ENCODE measurements at places on chromosomes 11 and 22.
A peak's percentile ranks its signal among the peaks of the same experiment; 100 is the strongest.

- no peaks in the 10 kb centered on the region for H3K4me1 ChIP-seq
- DNase-seq: no peak
- no peaks in the 10 kb centered on the region for H3K27me3 ChIP-seq
- no peak within 1 kb of the TSS for H3K4me3 ChIP-seq
- no peak within 1 kb of the TSS for H3K27ac ChIP-seq
- H3K36me3 ChIP-seq: no peaks in the 10 kb centered on the region
Observed at GRCh38 chr11:104897891-104898684, at the start of gene CASP12. Gene CASP12 (minus strand): TSS chr11:104898460.

DNA sequence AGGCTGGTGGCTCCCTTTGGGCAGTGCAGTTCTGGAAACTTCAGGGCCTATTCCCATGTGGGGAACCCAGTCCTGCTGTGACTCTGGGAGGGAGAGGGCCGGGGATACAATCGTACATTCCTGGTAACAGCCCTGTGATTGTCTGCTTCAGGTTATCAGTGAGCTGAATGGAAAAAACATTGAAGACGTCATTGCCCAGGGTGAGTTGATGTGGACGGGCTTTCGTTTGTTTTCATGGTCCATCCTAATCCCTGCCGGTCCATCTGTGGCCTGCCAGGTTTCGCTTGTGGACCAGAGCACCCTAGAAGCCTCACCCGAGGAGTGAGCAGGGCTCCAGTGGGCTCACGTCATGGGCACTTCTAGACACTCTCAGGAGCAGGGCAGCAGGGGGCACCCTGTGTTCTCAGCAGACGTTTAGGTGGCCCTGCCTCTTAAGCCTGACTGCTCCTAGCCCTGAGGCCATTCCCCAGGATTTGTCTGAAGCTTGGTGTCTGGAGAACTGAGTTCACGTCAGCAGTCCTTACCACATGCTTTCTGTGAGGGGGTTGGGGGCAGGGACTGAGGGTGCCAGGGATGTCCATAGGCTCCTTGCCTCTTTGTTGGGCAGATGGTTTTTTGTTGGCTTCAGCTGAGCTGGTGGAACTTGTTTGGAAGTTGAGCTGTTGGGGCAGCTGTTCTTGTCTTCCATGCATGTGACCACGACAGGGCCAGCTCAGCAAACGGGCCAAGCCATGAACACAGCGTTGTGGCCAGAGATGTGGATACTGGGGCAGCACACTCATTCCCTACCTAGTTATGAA lies 1.9 kb downstream of the RPLP2 start:
- H3K4me1 ChIP-seq: peaks cover 17% of the 10 kb centered on the region
- H3K4me3 ChIP-seq: peak overlapping the region; percentile 87
- H3K27me3 ChIP-seq: no peaks in the 10 kb centered on the region

GRCh38 chr22:34696557-34696956 lies 369.4 kb upstream of the ISX start:
- no peak for DNase-seq
- no peaks in the 10 kb centered on the region for H3K4me1 ChIP-seq
- no peak overlapping the region for H3K27ac ChIP-seq
- H3K4me3 ChIP-seq: no peak overlapping the region

GRCh38 chr11:77557553-77557952 lies 32.2 kb upstream of the AQP11 start:
- peak; percentile 4 for DNase-seq
- H3K36me3 ChIP-seq: no peaks in the 10 kb centered on the region
- no peak overlapping the region for H3K27ac ChIP-seq
- peaks cover 4% of the 10 kb centered on the region for H3K4me1 ChIP-seq

GRCh38 chr11:24900514-24900913 lies 403.7 kb downstream of the LUZP2 start:
- no peaks in the 10 kb centered on the region for H3K27me3 ChIP-seq
- no peak for DNase-seq
- no peak overlapping the region for H3K27ac ChIP-seq
- H3K36me3 ChIP-seq: no peaks in the 10 kb centered on the region

- no peaks in the 10 kb centered on the region for H3K27me3 ChIP-seq
- H3K36me3 ChIP-seq: no peaks in the 10 kb centered on the region
- no peak overlapping the region for H3K4me3 ChIP-seq
- H3K4me1 ChIP-seq: peaks cover 9% of the 10 kb centered on the region
- DNase-seq: no peak
- no peak overlapping the region for H3K27ac ChIP-seq
Observed at GRCh38 chr11:126919147-126919823, 81.3 kb downstream of the KIRREL3 start.

GRCh38 chr11:37370817-37371216 lies 772.8 kb upstream of the RAG2 start:
- no peaks in the 10 kb centered on the region for H3K36me3 ChIP-seq
- H3K27me3 ChIP-seq: no peaks in the 10 kb centered on the region
- no peak overlapping the region for H3K27ac ChIP-seq
- no peaks in the 10 kb centered on the region for H3K4me1 ChIP-seq
- H3K4me3 ChIP-seq: no peak overlapping the region

DNA sequence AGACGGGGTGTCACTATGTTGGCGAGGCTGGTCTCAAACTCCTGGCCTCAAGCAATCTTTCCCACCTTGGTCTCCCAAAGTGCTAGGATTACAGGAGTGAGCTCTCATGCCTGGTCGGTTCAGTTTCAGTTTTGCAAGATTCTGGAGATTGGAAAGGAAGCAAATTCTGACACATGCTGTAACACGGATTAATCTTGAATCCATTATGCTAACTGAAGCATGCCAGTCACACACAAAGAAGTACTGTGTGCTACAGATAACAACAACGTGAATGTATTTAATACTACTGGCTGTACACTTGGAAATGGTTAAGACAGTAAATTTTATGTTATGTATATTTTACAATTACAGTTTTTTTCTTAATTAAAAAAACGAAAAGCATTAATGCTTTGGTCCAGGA lies 107.6 kb downstream of the MED15 start:
- H3K36me3 ChIP-seq: no peaks in the 10 kb centered on the region
- DNase-seq: no peak
- H3K4me1 ChIP-seq: no peaks in the 10 kb centered on the region
- H3K4me3 ChIP-seq: no peak overlapping the region
- H3K27ac ChIP-seq: no peak overlapping the region

- H3K27ac ChIP-seq: no peak overlapping the region
- DNase-seq: no peak
- H3K27me3 ChIP-seq: no peaks in the 10 kb centered on the region
- no peaks in the 10 kb centered on the region for H3K4me1 ChIP-seq
Observed at GRCh38 chr22:20578707-20579106, 71.3 kb downstream of the MED15 start.

DNA sequence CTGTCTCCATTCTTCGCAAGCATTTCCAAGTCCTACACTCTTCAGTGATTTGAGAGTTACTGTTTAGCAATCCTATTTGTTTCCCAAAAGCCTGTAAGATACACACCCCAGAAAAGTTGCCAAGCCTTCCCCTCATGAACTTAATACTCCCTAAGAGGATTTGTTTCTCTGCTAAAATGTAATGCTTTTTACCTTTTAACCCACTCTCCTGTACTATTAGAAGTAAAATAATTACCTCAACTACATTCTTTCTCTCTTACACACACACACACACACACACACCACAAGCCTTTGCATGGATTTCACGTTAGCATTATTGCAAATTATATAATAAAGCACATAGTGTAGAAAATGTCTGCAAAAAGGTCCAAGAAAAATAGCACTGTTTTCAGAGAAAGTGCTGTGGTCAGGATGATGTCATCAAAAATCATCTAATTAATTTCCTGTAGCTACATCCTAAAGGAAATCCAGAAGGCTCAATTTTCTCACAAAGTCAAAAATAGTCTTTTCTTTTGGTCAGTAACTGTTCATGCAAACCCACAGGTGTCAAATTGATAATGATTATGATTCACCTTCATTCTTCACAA lies 364.1 kb upstream of the PITPNB start:
- H3K36me3 ChIP-seq: no peaks in the 10 kb centered on the region
- H3K27me3 ChIP-seq: no peaks in the 10 kb centered on the region

Data from astrocyte (in vitro differentiated cells and primary cell).